ENCODE measurements at places on chromosomes 16 and 17.

- no peak for DNase-seq
These were observed 3.4 kb downstream of the ZNF469 start for GRCh38 chr16:88385831-88386815.

- peak; percentile 94 for DNase-seq
These were observed 654 bp downstream of the TNFAIP1 start for GRCh38 chr17:28335959-28336871.

- peak; percentile 85 for DNase-seq
These were observed 5.7 kb upstream of the LPO start for GRCh38 chr17:58232707-58233156.

GRCh38 chr16:49491106-49491670 lies 117.6 kb downstream of the C16orf78 start:
- DNase-seq = no peak

DNA sequence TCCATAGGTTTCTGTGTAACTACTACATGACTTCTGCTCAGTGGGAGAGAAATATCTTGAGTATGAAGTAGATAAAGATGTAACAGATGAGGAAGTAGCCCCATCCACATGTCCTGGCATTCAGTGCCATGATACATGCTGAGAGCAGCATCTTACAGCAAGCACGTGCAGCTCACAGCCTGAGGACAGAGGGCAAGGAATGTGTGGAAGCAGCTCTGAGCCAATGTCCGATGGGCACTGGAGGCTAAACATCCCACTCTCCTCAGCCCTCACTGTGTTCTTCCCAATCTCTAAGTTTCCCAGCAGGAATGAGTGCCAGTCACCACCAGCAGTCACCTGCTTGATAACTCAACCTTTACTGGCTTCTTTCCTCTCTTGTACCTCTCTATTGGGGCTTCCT lies 40.4 kb downstream of the CFDP1 start:
- DNase-seq = peak; percentile 74

- peak; percentile 60 for DNase-seq
These were observed 7.9 kb downstream of the KLHDC4 start for GRCh38 chr16:87757841-87758426.

DNA sequence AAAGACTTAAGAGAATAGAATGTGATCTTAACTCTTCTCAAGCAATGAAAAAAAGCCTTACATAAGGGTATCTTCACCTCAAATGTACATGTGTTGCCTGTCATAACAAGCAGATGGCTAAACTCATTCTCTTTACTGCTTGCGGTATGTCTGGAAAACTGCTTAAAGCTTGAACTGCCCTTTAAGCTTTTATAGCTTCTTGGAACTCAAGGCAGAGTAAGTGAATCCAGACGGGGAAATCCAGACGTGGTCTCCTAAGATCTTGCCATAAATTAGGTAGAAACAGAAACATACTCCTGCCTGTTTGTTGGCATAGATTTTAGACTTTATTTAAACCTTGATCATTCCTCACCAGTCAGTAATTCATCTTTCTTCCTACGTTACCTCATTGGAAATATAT lies 19.6 kb downstream of the CLUAP1 start:
- DNase-seq = peak; percentile 59

DNA sequence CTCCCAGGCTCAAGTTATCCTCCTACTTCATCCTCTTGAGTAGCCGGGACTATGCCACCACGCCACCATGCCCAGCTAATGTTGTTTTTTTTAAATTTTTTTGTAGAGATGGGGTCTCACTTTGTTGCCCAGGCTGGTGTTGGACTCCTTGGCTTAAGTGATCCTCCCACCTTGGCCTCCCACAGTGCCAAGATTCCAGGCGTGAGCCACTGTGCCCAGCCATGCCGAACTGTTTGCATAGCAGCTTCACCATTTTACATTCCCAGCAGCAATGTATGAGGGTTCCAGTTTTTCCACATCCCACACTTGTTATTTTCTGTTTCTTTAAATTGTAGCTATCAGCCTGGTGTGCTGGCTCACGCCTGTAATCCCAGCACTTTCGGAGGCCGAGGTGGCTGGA lies 2.2 kb upstream of the CTRB1 start:
- DNase-seq = no peak

DNA sequence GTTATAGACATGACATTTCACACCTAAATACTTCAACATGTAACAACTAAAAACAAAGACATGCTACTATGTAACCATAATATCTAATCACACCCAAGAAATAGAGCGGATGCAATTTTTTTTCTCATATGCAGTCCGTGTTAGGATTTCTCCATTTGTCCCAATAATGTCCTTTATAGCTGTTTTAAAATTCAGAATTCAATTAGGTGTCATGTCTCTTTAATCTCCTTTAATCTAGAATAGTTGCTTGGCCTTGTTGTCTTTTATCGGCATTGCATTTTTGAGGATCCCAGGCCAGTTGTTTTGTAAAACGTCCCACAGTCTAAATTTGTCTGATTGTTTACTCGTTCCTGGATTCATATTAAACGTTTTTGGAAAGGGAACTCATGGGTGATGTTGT lies 14.5 kb downstream of the MRC2 start:
- DNase-seq = no peak

- no peak for DNase-seq
These were observed 3.3 kb downstream of the TOX3 start for GRCh38 chr16:52543654-52544053.

GRCh38 chr17:75910699-75911098 lies 6.0 kb upstream of the MRPL38 start:
- DNase-seq = no peak

- no peak for DNase-seq
These were observed 11.9 kb upstream of the ENGASE start for GRCh38 chr17:79062691-79063090.

- no peak for DNase-seq
These were observed 19.6 kb upstream of the APPBP2 start for GRCh38 chr17:60545465-60546191.

DNA sequence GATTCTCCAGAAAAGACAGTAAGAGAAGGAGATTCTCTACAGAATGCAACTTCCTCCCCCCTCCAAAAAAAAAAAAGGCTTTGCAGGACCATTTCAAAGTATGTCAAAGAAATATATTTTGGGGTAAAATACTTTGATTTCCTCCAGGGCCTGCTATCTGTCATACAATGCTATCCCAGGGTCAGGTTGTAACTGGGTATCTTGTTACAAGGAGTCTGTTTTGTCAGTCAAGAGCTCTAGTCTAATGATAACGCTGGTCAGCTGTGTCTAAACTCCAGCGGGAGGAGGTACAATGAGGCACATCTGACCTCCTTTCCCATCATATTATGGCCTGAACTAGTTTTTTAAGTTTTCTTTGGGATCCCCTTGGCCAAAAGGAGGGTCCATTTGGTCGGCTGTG lies 408.4 kb upstream of the CDH5 start:
- no peak for DNase-seq

DNA sequence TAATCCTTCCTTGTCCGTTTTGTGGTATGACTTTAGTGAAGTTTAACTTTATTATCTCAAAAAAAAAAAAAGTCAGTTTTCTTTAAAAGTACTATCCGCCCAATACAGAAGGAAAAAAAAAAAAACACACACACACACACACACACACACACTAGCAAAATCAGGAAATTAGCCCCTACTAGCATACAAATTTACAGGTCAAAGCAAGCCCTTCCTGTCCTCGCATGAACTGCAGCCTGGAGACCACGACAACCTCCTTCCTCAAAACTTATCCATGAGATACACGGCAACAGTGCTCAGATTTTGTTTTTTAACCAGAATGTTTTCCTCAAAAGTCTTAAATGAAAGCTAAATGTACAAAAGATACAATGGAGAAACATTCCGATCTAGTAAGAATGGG lies 16.2 kb downstream of the NCOR1 start:
- no peak for DNase-seq

GRCh38 chr17:69916761-69917160 lies 158.3 kb upstream of the KCNJ16 start:
- no peak for DNase-seq

DNA sequence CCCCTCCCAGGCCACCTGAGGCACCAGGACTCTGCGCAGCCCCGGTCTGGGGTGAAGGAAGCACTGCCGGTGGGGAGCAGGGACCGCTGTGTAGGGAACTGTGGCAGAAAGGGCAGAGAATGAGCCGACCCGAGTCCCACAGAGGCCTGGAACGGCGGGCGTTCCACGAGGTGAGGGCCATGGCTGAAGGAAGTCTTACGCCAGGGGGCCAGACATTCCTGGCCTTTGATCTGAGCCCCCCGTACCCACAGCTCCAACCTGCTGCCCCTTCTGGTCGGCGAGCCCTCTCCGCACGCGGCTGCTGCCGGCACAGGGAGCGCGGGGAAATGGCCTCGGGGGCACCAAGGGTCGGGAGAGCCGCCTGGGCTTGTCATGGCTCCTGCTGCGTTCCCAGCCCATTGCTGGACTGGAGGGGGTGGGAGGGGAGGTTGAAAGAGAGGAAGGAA lies 1.4 kb upstream of the WNT3 start:
- DNase-seq = no peak

All from EH (cell line).